ENCODE measurements at places on chromosomes 5 and 9.

DNA sequence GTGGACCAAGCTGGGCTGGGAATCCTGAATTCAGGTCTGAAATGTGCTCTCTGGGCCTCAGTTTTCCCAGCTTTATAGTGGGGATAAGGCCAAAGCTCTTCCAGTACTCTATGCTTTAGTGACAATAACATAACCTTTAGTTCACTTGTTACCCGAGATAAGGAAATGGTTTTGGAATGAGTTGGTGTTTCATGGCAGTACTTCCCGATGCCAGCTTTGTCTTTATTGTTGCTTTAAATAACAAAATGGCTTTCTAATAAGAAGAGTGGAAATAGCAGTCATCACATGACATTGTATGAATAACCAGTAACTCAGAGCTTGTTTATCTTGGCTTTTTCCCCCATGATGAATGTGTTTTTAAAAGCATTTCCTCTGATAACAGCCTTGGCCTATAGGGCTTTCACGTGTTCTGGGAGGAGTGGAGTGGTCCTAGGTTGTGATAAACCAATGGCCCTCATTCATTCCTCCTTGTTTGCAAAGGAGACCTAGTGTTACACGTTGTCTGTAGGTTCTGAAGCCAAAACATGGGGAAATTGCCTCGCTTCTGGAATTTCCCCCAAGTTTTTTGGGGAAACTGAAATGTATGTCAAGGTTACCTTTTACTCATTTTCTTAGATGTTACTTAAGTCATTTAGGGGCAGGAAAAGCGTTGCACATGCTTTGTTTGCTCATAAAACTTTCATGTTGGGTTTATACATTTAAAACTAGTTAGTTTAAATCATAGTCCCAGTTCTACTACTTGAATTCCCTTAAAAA is 53.7 kb downstream of the ZNF618 start:
- no peak for DNase-seq

GRCh38 chr9:136642439-136642921 is 20.2 kb upstream of the EGFL7 start:
- no peak for DNase-seq

- no peak for DNase-seq
Observed at GRCh38 chr9:120693700-120694008, 20.6 kb downstream of the MEGF9 start.

GRCh38 chr5:179120951-179121666 is 60.9 kb downstream of the ZNF354C start:
- DNase-seq = no peak

DNA sequence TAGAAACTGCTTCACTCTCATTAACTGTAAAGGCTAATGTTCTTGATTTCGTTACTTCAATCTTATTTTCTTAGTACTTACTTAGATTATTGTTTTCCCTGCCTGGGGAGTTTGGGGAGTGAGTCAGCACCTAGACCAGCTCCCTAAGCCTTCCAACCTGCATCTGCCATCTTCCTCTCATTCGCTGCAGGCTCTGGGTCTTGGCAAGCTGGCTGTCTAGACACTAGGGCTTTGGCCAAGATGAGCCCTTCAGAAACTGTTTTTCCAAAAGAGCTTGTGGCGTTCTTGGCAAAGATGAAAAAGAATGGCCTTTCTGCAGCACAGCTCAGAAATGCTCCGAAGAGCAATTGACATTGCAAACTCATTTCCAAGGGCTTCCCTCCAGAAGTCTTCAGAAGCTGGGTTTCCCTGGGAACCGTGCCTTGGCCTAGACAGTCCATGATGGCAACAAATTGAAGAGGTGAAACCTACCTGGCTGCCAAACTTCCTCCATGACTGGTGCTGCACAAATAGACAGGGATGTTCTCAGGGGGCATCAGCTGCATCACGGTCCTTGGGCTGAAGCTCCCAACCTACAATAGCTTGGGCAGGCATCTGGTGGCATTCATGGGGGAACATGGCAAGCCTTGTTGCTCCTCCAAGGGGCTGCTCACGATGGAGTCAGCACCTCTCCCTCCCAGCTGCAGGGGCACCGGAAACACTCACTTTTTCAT is 76.6 kb downstream of the NSUN2 start:
- DNase-seq = no peak

- DNase-seq = no peak
Observed at GRCh38 chr9:69590266-69590665, 81.9 kb downstream of the APBA1 start.

- no peak for DNase-seq
Observed at GRCh38 chr9:1726993-1727759, 288.0 kb upstream of the SMARCA2 start.

GRCh38 chr9:137021979-137022661 is 5.9 kb downstream of the ABCA2 start:
- DNase-seq = no peak

DNA sequence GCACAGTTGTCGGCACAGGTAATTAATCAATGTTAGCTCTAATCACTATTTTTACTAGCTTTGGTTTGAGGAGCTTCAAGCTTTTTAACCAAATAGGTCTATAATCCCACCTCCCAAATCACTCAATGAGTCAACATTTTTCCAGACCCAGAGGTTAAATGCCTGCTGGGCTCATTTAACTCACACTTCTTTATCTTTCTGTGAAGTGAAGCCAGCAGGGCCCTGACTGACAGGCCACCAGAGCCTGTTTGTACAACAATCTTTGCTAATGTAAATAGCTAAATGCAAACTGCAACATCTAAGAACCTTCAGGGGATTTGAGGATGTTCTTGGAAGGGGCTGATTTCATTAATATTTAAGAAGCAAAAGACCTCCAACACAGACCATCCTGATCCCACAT is 98.4 kb upstream of the NREP start:
- no peak for DNase-seq

DNA sequence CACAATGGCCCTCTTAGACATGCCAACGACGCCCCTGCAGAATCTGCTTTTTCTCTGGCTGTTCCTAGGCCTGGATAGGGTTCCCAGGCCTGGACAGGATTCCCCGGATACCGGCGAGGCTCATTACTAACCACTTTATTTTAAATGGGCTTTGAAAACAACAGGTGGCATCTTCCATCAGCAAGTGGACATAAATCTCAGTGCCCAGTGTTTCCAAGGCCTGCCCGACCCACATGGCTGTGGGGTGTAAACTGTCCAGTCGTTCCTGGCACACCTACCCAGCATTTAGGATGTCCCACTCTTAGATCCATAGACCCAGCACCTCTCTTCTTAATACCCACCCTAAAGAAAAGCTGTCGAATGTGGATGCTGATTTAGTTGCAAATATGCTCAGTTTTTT is 896 bp downstream of the CMBL start:
- no peak for DNase-seq

- DNase-seq = no peak
Observed at GRCh38 chr5:7805379-7805778, 45.6 kb downstream of the CFAP90 start.

GRCh38 chr5:164649266-164649665 is 1143.8 kb downstream of the MAT2B start:
- no peak for DNase-seq

DNA sequence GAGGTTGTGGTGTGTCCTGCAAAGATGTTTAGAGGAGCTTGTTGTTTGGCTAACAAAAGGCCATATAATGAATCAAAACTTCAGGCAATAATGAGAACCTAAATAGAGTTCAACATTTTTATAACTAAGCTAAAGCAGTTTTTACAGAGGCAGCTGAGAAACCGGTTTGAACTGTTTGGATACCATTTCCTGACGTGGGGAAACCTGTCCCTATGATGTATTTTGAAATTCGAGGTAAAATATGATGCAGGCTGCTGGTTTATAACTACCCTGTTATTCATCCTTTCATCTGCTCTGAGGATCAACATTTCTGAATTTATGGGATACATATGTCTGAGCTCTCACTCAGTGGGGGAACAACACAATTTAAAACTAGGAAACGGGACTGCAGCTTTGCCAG is 289.5 kb upstream of the IRX2 start:
- no peak for DNase-seq

DNA sequence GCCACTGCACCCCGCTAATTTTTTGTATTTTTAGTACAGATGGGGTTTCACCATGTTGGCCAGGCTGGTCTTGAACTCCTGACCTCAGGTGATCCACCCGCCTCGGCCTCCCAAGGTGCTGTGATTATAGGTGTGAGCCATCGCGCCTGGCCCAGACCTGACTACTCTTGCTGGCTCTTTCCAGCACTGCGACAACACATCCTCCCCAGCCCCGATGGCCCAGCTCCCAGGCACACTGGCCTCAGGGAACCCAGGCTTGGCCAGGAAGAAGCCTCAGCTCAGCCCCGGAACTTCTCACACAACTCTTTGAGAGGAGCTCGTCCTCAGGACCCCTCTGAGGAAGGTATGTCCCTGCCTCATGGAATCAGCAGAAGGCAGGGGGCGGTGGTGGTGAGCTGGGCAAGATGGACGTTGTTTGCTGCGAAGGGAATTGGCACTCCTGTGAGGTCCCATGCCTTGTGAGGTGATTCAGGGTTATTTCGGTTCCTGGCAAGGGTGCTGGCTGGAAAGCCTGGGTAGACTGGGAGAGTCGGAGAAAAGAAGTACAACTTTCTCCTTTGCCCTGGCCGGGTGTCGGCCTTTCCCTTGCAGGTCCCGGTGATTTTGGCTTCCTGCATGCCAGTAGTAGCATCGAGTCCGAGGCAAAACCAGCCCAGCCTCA is 5.9 kb downstream of the DELE1 start:
- no peak for DNase-seq

- DNase-seq = no peak
Observed at GRCh38 chr5:150285114-150285513, 4.5 kb downstream of the CAMK2A start.

- no peak for DNase-seq
Observed at GRCh38 chr9:37206121-37206620, 85.8 kb downstream of the ZCCHC7 start.

DNA sequence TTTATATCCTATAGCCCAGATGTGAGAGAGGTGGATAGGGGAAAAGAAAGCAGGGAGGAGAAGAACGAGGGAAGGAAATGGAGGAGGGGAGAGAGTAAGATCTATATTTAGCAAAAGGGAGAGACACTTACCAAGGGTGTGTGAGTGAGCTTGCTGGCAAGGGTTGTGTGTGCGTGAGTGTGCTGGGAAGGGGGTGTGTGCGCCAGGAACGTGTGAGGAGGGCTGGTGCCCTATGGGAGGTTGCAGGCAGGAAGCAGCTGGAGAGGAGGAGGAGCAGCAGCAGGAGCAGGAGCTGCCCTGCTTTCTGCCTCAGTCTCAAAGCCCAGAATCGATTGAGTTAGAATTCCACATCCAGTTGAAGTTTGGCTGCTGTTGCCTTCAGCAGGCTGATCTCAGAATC is 148.3 kb upstream of the RUSC2 start:
- no peak for DNase-seq

DNA sequence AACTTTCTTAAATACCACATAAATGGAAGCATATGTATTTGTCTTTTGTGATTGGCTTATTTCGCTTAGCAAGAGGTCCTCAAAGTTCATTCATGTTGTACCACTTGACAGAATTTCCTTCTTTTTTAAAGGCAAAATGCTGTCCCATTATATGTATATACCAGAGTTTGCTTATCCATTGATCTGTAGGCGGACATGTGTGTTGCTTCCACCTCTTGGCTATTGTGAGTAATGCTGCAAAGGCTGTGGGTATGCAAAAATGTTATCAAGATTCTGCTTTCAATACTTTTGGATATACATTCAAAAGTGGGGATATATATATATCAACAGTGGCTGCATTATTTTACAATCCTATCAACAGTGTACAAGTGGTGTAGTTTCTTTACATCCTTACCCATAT is 271.0 kb downstream of the PRR16 start:
- no peak for DNase-seq

- DNase-seq = no peak
Observed at GRCh38 chr5:2576823-2577222, 174.7 kb downstream of the IRX2 start.

DNA sequence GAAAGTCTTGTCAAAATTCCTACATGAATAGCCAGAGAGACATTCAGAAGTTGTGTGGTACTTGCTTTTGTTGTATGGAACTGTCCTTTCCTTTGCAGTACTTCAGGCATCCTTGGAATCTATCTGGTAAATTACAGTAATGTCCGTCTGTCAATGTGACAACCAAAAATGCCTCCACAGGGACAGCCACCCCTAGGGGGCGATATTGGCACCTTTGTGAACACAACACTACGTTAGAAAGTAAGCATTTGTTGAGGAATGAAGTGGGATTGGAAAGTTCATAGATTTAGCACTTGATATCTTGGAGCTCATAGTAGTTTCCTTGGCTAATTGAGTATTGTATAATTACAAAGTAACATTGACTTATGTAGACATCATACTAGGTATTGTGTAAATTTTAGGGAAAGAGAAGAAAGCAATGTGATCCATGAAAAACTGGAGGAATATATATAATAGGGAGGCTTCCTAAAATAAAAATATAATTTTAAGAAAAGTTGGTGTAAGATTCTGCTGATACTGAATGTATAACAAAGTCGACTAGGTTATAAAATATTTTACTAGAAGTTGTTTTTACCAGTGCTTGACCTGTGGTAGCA is 32.7 kb downstream of the TMEFF1 start:
- peak; percentile 39 for DNase-seq

DNA sequence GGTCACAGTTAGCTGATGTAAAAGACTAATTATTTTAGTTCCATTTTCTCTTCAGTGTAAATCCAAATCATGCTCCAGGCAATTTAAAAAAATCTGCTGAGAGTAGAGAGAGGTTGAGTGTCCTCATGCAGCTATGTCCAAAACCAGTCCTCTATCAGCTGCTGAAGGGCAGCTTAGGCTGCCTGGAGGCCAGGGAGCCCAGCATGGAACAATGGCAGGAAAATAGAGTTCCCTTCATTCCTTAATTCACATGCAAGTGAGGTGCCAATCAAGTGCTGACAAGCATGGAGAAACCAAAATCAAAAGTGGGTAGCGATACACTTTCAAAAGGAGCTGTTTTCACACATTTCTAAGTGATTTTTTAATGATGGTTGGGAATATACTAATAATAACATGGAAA is 78.3 kb upstream of the POU5F2 start:
- no peak for DNase-seq

DNA sequence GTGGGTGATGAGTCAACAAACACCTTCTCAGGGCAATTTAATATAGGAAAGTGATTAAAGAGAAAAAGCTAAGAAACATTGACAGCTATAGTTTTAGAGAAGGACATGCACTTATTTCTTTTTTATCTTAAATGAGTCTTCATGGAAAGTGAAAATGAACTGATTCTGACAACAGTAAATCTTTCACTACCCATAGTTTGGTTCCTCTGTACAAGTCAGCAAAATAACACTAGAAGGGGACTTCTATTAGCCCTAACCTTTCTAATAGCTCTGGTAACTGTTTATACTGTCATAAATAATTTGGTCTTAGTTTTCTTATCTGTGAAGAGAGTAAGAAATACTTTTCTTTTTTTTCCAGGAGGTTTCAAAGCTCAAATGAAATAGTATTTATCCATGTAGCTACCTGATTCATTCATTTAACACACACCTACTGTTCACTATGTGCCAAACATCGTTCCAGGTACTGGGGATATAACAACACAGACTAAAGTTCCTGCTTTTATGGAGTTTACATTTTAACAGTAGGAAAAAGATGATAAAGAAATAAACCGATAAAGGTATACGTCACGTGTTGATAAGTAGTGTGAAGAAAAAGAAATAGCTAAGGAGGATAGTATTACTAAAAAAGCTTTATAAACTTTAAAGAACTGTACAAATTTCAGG is 148.2 kb downstream of the PCSK1 start:
- DNase-seq = no peak

All from stimulated activated CD8-positive, alpha-beta memory T cell treated with anti-CD3 and anti-CD28 coated beads, Interleukin-7, amount 100 ng/mL, for 1 hour (primary cell).